Activated T-helper 1 cell treated with anti-CD3 and anti-CD28 coated beads, Interleukin-2, amount 50 U/mL, for 16 hours (primary cell): ENCODE measurements at places on chromosomes 5 and 9.

DNA sequence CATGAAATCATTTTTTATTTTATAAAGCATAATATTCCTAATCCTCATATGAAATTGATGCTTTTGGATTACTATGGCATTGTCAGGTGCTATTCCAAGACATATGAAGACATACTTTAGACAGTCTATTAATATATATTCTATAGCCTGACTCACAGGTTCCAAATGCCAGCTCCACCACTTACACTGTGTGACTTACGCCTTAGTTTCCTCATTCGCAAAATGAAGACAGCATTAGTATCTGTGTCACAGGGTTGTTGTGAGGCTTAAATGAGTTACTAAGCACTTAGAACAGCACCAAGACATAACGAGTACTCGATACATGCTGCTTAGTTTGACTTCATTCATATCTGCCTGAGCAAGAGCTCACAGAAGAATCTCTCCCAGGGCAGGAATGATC, 132.2 kb upstream of the PTGER4 start:
- no peak for DNase-seq

DNA sequence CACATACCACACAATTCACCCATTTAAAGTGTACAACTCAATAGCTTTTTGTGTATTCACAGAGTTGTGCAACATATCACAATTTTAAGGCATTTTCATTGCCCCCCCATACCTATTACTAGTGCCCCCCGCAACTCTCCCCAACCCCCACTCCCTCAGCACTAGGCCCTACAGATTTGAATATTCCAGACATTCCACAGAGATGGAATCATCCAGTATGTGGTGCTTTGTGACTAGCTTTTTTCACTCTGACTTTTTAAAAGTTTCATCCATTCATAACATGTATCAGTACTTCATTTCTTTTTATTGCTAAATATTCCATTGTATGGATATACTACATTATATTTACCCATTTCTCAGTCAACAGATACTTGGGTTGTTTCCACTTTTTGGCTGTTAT, 102.9 kb upstream of the LRRTM2 start:
- DNase-seq: no peak

DNA sequence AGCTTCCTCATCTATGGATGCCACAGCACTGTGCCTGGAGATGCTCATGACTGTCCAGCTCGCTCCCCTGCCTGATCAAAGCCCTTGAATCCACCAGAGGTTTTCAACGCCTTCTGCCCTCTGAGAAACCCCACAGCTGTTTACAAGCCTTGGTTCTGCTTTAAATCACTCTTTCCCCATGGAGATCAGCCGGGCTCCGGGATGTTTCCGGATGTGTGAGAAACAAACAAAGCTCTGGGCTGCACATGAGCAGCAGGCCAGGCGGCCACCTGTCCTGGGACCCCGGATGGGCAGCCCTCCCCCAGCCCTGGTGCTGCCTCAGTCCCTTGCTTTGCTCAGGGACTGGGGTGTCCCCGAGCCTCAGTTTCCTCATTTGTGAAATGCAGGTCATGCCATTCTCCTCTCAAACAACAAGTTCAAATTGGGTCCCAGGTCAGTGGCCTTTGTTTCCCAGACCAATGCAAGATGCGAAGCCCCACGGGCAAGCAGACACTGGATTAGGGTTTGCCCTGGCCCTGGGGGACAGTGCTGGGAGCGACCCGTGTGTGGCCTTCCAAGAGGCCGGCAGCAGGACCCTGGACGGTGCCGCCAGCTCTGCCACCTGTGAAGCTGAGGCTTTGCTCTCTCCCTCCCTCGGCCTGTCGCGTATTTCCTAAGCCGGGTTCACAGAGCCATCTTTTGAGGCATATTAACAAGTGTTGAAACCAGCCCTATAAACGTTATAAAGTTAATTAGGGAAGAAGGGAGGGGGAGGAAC, 42.4 kb upstream of the PHYKPL start:
- no peak for DNase-seq

DNA sequence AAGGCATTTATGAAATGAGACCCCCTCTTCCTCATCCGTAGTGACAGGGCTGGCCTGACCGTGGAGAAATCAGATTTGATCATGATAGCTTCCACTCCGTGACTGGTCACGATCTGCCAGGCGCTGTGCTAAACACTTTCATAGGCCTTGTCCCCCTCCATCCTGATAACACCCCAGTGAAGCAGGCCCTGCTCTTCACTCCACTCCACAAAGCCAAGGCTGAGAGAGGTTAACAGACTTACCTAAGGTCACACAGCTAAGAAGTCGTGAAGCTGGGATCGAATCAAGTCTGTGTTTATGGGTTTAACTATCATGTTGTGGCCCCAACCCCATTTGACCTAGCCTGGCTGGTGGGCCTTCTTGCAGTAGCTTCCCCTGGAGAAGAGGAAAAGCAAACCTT, 53.3 kb upstream of the IL17B start:
- DNase-seq: no peak

DNA sequence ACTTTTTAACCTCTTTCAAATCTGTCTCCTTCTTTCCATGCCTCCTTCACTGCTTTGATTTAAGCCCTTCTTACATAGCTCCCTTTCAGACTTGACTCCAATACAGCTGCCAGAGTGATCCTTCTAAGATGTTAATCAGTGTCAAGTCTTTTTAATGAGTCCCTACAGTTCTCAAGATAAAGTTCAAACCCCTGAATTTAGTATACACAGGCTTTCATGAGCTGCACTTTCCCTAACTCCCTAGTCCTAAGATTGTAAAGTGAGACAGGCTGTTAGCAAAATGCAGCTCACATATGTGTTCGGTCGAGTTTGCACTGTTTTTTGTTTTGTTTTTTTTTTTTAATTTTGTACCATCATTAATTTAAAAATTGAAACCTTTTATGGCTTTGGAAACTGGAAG, 190.4 kb upstream of the VCAN start:
- no peak for DNase-seq

DNA sequence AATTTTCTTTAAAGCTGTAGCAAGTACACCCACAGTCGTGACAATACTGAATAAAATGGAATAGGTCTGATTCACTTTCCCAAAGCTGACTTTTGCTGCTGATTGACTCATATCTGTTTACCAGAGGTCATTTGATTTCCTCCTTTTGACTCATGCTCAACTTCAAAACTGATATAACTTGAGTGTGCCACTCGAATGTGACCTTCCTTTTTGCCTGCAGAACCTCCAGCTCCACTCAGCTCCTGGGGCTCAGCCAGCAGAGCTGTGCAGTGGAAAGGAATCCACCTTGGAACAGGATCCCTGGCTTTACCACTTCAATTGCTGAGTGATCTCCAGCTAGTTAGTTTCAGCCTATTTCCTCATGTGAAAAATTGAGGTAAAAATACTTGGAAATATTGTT, 84.1 kb downstream of the FEM1C start:
- no peak for DNase-seq

- DNase-seq: no peak
These were observed 47.8 kb downstream of the RALGPS1 start for GRCh38 chr9:126962336-126962735.

DNA sequence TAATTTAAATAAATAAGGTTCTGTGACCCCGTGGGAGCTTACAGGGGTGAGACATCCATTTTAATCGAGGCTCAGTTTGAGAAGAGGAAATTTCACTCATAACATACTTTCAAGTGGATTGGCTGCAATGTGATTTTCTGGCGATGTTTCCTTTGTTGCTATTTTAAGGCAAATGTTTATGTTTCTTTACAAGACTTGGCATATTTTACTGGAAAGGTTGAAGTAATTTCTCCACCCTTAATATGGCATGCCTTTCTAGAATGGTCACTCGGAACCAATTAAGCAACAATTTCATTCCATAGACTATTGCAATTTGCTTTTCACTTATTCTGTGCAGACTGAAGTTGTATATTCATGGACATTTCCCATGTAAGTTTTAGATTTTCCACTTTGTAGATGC, 438.0 kb upstream of the WWC1 start:
- no peak for DNase-seq

DNA sequence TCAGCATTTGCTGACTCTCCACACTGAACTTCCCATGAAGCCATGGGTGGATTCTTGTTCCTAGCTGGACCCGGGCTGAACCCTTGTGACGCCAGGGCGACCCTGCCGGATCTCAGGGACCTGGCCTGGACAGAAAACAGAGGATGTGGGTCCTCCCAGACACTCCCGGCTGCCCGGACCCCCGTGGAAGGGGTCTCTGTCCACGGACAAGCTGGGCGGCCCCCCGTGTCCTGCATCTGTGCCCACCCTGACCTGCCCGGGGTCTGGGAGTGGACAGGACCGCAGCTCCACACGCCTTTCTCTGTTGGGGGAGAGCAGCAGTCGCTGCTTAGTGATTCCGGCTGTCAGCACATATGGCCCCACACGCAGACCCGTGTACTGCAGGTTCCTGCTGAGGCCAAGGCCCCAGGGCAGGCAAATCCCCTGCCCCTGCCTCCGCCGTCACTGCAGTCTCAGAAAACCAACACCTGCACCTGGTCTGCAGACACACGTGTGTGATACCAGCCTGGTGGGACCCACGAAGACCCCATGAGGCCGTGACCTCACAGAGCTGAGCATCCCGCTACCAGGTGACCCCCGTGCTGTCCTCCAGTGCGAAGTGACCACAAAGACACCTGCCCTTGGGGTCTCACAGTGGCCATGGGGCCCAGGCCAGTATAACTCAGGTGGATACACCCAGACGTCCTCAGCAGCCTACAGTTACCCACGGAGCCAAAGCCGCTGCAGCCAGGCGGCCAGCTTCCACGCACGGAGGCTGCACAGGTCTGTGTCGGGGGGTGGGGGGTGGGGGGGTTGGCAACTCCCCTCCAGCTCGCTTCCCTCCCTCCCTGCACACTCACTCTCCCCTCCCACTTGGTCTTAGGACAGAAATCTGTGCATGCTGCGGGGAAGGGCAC, 50.6 kb downstream of the NKD2 start:
- no peak for DNase-seq

DNA sequence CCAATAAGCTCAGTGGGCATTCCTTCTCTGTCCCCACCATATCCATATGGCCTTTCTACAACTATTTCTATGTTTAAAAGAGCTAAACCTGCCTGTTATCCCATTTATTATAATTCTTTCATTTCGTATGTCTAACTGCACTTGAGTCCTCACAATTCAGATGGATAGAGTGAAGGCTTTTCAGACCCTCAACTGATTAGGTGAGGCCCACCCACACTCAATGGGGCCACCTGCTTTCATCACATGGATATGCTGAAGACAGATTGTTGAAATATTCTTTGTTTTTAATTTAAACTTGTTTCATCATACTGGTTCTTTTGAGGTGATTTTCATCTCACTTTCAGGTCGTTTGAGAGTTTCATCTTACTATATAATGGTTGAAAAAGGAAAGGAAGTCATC, 5.7 kb upstream of the S1PR3 start:
- DNase-seq: no peak

DNA sequence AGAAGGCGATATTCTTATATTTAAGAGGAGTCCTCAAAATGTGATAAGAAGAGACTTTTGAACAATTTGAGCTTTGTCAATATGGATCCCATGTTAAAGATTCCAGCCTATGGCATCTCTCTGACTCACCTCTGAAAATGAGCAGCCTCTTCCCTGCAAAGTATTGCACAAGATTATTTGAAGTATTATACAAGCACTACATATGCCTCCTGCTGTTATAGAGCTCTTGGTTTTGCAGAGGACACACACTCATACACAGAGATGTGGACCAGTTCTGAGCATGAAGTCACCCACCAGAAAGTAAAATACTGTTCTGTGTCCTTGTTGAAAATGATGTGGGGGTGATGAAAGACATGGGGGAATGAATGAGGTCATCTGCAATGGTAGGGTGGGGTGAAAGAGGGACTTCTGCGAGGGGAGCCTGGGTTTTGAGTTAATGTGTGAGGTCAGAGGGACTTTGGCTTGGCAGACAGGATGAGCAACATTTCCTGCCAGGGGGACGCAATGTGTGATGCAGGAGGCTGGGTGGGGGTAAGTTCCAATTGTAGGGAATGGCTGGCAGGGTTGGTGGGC, 25.8 kb downstream of the FBXL7 start:
- no peak for DNase-seq

DNA sequence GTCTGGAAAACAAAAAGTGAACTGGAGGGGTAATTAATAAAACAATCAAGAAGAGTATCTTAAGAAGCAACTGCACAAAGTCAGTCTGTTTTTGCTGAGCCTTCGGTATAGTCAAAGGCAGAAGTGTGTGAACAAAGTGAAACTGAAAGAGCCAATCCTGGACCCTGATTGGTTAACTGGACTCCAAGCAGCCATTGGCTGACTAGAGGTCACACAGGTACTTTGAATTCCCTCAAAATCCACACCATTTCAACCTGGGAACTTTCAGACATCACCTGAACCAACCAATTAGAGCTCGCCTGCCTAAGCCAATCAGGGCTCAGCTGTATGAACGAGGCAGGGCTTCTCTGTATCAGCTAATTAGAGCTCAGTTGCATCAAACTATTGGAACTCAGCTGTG, 286.7 kb downstream of the TLE4 start:
- no peak for DNase-seq

GRCh38 chr9:91643481-91644077, 219.9 kb upstream of the NFIL3 start:
- DNase-seq: no peak

GRCh38 chr5:25286319-25286718, 641.5 kb upstream of the CDH10 start:
- DNase-seq: no peak

GRCh38 chr9:110742741-110743371, 74.3 kb downstream of the MUSK start:
- DNase-seq: no peak

DNA sequence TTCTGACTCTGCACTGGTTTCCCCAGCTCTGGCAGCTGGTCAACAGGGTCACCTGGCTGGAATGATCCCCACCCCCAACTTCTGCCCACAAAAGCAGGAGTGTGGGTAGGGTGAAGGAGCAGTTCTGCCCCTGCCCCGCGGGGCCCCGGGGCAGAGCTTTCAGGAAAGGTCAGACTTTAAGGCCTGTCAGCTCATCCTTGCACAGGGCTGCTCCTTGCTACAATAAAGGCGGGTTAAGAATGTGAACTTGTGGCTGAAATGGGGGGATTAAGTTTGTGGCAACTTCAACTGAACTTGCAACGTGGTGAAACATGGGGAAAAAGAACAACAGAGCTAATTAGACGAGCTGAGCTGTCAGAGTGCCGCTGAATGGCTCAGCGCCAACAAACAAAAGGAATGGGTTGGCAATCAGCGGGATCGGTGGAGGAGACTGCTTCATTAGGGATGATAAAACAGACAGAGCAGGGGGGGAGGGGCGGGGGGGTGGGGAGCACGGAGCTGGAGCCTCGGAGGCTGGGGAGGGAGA, 50.8 kb downstream of the CRB2 start:
- no peak for DNase-seq

GRCh38 chr9:113593682-113594281, 130.3 kb downstream of the RGS3 start:
- DNase-seq: no peak

DNA sequence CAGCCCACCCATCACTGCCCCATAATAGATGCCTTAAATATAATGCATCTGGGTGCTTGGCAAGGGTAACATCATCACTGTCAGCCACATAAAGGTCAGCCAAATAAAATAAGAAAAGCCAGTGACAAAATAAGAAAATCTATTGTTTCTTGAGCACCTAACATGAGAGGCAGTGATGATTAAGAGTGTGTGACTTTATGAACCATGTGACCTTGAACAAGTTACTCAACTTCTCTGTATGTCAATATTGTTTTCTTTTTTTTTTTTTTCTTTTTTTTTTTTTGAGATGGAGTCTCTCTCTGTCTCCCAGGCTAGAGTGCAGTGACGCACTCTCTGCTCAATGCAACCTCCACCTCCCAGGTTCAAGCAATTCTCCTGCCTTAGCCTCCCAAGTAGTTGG, 98.7 kb downstream of the CDK5RAP2 start:
- no peak for DNase-seq

- no peak for DNase-seq
These were observed 866.0 kb downstream of the PTPRD start for GRCh38 chr9:9746826-9747225.

GRCh38 chr5:176869501-176870109, 29.5 kb downstream of the HK3 start:
- no peak for DNase-seq
